Right lobe of liver (tissue), 6 donors: ENCODE measurements at places on chromosomes 2 and 18. TPM values are rescaled to one million over a fixed set of nuclear protein-coding genes. Genes with fewer than 3 reads are reported as not detected.

DNA sequence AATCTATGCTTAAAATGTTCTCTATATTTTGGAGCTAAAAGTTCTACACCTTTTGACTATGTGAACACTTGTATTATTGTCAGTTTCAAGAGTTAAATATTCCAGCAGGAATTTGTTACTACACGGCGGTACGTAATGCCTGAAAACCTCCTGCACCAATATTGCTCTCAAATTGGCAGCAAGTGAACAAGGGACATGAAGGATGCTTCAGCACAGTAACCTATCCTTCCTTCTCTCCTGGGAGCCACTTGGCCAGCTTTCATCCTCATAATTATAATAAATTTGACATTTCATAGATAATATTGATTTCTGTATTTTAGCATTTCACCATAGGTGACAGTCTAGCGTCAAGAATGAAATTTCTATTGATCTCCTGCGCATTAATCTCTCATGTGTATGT is 197.6 kb downstream of the NR4A2 start:
- no peak for DNase-seq

Gene REG3A
- total RNA-seq, result not detected

GRCh38 chr18:71665131-71665530 is 879.0 kb downstream of the CBLN2 start:
- no peak for DNase-seq

DNA sequence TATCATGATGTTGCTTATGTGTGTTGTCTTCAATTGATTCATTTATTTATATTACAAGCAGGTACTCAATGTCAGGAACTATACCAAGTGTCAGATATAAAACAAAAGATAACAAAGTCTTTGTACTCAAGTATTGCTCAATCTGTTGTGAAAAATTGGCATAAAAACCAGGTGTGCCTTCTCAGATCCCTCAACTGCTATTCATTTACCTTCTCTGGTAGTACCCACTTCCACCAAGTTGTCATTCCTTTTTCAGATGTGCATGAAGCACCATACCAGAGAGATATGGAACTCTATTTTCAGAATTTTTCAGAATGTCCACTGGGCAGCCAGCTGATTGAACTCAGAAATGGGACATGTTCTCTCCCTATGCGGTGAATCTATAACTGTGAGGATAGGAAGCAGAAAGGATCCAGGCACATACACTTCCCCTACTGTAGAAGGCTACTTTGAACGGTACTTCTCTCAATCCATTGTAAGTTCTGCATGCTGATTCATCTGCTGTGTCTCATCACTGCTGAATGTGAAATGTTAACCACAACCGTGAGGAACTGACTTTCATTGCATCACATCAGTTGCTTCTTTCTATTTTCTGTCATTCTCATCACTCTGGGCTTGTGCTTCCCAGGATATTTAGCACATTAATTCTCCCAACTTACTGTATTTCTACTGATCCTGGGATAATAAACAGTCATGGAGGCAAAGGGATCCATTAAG is 1621.3 kb downstream of the SUCLG1 start:
- no peak for DNase-seq

DNA sequence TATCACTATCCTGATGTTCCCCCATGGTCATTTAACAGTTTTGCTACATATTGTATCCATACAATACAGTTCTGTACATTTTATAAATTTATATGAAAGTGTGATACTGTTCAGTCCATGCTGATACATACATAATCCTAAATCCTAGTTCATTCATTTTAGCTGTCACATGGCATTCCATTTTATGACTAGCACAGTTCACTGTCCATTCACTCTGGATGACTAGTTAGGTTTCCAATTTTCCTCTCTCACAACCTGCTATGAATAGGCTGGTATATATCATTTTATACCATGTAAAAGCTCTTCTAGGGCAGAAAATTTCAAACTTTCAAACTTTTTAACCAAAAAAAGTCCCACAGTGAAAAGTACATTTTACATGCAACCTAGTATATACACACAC is 15.2 kb downstream of the SMAD2 start:
- DNase-seq, result no peak

DNA sequence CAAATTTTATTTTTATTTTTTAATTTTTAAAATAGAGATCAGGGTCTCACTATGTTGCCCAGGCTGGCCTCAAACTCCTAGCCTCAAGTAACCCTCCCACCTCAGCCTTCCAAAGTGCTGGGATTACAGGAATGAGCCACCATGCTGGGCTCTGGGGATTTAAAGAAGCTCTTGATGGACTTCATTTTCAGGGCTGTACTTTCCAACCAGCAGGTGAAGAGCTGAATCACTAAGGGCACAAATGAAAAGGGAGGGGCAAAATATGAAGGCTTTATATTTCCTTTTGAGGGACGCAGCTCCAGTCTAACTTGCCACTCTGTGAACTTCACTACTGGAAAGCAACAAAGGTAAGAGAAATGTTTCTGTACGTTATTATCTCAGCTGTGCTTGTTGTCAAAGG is at the start of gene SERPINB11:
SERPINB11 (plus strand) TSS at position 301 of the 400 bp plus-strand sequence. CDS start 7,234 bp downstream, outside the sequence.
- DNase-seq, result no peak

- no peak for DNase-seq
Measured at GRCh38 chr2:8602809-8603208, 79.0 kb upstream of the ID2 start.

- DNase-seq, result no peak
Measured at GRCh38 chr2:1132328-1132969, 181.8 kb downstream of the SNTG2 start.

GRCh38 chr2:3222636-3223035 is 155.0 kb downstream of the EIPR1 start:
- no peak for DNase-seq

Gene COPS7B
- 21.4 TPM for total RNA-seq

DNA sequence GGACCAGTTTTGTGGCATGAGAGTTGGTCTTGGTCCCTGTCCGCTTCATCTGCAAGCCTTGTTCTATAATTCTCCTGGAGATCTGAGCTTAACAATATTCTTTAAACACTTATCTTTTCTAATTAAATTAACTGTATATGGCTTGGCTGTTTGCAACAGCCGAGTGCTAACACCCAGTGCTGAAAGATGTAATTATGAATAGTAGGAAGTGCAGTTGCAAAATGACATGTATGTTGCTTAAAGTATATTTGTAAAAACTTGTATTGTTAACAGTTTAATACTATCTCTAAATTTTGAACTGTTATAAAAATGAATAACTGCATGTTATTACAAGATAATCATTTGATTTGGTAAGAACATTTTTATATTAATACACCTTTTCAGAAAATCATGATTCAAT is 45.1 kb downstream of the CCDC102B start:
- DNase-seq, result no peak

- no peak for DNase-seq
Measured at GRCh38 chr2:65363879-65364666, 68.3 kb downstream of the SPRED2 start.

- DNase-seq, result no peak
Measured at GRCh38 chr2:70515938-70516337, 37.7 kb downstream of the TGFA start.

DNA sequence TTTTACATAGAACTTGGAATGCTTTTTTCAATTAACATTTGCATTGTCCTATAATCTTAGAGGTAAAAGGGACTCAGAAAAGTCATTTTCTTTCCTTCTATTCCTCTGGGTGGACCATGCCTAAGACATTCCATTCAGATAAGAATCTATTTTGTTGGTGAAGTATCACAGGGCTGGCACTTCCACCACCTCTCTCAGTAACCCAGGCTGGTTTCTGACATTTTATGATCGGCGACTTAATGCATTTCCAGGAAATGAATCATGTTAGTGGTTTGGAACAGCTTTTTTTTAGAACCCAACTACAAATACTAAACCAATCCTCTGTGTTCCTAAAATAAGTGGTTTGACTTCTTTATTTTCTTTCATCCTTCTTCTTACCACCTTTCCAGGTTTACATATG is 27.0 kb downstream of the GAD1 start:
- no peak for DNase-seq

Gene FAM228A
- total RNA-seq, result 0.12 TPM

GRCh38 chr18:78526923-78527711 is 452.5 kb upstream of the SALL3 start:
- DNase-seq, result no peak

- no peak for DNase-seq
Measured at GRCh38 chr2:237535385-237536082, 30.8 kb upstream of the PRLH start.

Gene SLC40A1
- total RNA-seq, result 219 TPM

Gene FBXO41
- total RNA-seq, result 0.55 TPM
